ENCODE measurements at places on chromosomes 3 and 15. TPM values are rescaled to one million over a fixed set of nuclear protein-coding genes. Genes with fewer than 3 reads are reported as not detected.

INAFM2 gene
- total RNA-seq = 5.1 TPM

- no peak overlapping the region for H3K4me3 ChIP-seq
- H3K27me3 ChIP-seq = no peaks in the 10 kb centered on the region
- H3K27ac ChIP-seq = no peak overlapping the region
- DNase-seq = no peak
- no peaks in the 10 kb centered on the region for H3K4me1 ChIP-seq
- H3K36me3 ChIP-seq = no peaks in the 10 kb centered on the region
These were observed 153.8 kb upstream of the RORA start for GRCh38 chr15:61382927-61383326.

LRRC3B gene
- 1.2 TPM for total RNA-seq

PLSCR2 gene
- total RNA-seq = not detected

DNA sequence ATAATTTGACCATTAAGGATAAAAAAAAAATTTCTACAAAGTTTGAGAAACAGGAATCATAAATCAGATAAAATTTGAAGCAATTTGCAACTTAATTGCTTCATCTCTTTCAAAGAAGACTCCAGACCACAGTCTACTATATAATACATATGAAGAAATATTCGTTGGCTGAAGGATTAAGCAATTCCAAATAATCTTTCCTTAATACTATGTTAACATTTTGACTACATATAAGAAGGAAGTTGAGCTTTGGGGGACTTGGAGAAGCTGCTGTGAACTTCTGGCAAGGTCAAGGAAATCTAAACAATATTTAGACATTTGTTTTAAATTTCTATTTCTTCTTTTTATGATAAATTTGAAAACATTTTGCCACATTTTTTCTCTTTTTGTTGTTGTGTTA lies 13.5 kb upstream of the GABRR3 start:
- H3K27me3 ChIP-seq = no peaks in the 10 kb centered on the region
- no peaks in the 10 kb centered on the region for H3K36me3 ChIP-seq
- H3K4me3 ChIP-seq = no peak overlapping the region
- H3K27ac ChIP-seq = no peak overlapping the region

- no peaks in the 10 kb centered on the region for H3K27me3 ChIP-seq
- no peak overlapping the region for H3K4me3 ChIP-seq
- no peak for DNase-seq
- no peak overlapping the region for H3K27ac ChIP-seq
These were observed 40.1 kb downstream of the GASK1A start for GRCh38 chr3:43019006-43019809.

GRCh38 chr3:190239325-190239724 lies 82.9 kb downstream of the CLDN1 start:
- H3K4me1 ChIP-seq = no peaks in the 10 kb centered on the region
- no peak for DNase-seq
- no peaks in the 10 kb centered on the region for H3K36me3 ChIP-seq
- H3K27me3 ChIP-seq = no peaks in the 10 kb centered on the region

GRCh38 chr3:109918740-109919139 lies 581.4 kb upstream of the DPPA4 start:
- no peak for DNase-seq
- no peak overlapping the region for H3K27ac ChIP-seq
- no peaks in the 10 kb centered on the region for H3K4me1 ChIP-seq
- no peak overlapping the region for H3K4me3 ChIP-seq

GRCh38 chr3:140850210-140850955 lies 91.3 kb upstream of the SLC25A36 start:
- H3K4me1 ChIP-seq = no peaks in the 10 kb centered on the region
- H3K27me3 ChIP-seq = peaks cover 6% of the 10 kb centered on the region
- no peak for DNase-seq
- no peak overlapping the region for H3K27ac ChIP-seq

- H3K4me3 ChIP-seq = no peak overlapping the region
- no peaks in the 10 kb centered on the region for H3K4me1 ChIP-seq
- DNase-seq = no peak
- no peaks in the 10 kb centered on the region for H3K27me3 ChIP-seq
- H3K27ac ChIP-seq = no peak overlapping the region
- peaks cover 6% of the 10 kb centered on the region for H3K36me3 ChIP-seq
These were observed 26.2 kb downstream of the IDH3A start for GRCh38 chr15:78175330-78175729.

GRCh38 chr3:26682406-26682805 lies 59.8 kb downstream of the LRRC3B start:
- H3K27me3 ChIP-seq = no peaks in the 10 kb centered on the region
- H3K27ac ChIP-seq = no peak overlapping the region
- H3K4me3 ChIP-seq = no peak overlapping the region

- no peak for DNase-seq
- no peak overlapping the region for H3K27ac ChIP-seq
- no peak overlapping the region for H3K4me3 ChIP-seq
- no peaks in the 10 kb centered on the region for H3K27me3 ChIP-seq
These were observed 116.4 kb downstream of the SENP2 start for GRCh38 chr3:185702262-185703225.

- peaks cover 7% of the 10 kb centered on the region for H3K4me1 ChIP-seq
- no peak for DNase-seq
- peak overlapping the region; percentile 98 for H3K27ac ChIP-seq
- no peaks in the 10 kb centered on the region for H3K27me3 ChIP-seq
- H3K4me3 ChIP-seq = peak overlapping the region; percentile 81
- H3K36me3 ChIP-seq = no peaks in the 10 kb centered on the region
These were observed 492 bp upstream of the HIGD1A start for GRCh38 chr3:42804831-42805132.

DNA sequence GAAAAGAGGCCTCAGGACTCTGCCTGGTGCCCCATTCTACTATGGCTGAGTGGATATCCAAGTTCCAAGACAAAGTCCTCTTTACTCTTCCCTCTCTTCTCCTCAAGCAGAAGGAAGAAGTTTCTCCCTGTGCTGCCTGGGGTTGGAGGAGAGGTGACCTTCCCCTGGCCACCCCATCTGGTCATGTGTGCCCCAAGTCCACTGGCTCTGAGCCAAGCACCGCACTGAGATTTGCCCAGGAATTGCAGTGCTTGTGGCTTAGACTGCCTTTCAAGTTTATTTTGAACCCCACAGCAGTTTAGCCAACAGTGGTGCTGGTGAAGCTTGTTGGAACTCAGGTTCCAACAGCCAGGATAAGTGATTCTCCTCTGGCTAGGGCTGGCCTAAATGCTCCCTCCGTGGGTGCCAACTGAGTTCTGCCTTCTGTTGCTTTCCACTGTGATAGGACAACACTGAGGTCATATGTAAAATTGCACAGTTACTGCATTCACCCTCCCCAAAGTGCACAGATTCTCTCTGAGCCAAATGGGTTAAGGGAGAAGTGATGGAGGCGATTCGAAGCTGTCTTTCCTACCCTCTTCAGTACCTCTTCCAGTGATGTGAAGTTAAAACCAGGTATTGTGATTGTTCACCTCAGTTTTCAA lies 69.9 kb downstream of the TMCO5A start:
- H3K27me3 ChIP-seq = no peaks in the 10 kb centered on the region
- no peaks in the 10 kb centered on the region for H3K4me1 ChIP-seq
- H3K4me3 ChIP-seq = no peak overlapping the region
- no peak for DNase-seq
- H3K27ac ChIP-seq = no peak overlapping the region
- H3K36me3 ChIP-seq = no peaks in the 10 kb centered on the region

SLC28A1 gene
- total RNA-seq = not detected

PRR20G gene
- total RNA-seq = not detected

DNA sequence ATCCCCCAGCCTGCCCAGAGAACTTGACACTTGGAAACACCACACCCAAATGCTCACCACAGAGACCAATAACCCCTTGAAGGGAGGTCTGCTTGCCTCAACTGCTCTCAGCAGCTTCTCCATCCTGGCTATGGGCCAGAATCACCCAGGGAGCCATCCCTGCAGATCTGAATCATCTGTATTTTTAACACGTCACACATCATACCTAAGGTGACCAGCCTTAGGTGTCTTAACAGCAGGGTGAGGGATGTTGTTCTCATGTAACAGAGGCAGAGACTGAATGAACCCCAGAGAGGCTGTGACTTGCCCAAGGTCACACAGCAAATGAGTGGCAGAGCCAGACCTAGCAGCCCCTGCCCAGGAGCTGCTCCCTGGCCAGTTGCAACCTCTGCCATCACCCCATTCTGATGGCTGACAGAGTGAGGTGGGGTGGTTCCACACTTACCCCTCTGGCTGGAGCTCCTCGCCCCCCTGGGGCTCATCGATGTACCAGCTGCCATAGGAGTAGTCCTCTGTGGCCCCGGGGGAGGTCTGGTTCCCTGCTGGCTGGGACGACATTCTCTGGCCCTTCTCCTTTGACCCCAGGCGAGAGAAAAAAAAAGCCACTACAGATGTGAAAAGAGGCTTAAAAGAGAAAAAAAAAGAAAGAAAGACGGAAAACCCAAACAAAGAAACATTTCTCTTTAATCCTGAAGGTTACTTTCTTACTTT lies 722 bp downstream of the STRA6 start:
- no peaks in the 10 kb centered on the region for H3K27me3 ChIP-seq
- peaks cover 9% of the 10 kb centered on the region for H3K4me1 ChIP-seq
- no peaks in the 10 kb centered on the region for H3K36me3 ChIP-seq
- DNase-seq = no peak

DNA sequence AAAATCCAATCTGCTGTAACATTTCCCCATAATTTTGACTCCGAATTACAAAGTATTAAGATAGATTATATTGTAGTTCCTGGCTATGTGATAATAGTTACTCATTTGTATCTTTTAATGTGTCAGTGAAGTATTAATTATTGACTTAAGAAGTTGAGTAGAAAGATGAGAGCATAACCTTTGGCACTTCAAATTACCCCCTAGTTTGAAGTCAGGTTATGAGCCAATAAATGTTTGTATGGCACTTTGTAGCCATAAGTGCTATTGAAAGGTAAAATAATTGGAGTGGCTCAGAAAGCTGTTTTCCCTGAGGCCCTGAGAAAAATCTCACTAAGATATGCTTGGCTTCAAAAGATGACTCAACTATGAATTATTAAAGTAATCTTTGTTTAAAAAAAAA lies 31.0 kb downstream of the IREB2 start:
- H3K4me3 ChIP-seq = no peak overlapping the region
- no peak overlapping the region for H3K27ac ChIP-seq
- H3K4me1 ChIP-seq = no peaks in the 10 kb centered on the region
- no peak for DNase-seq
- no peaks in the 10 kb centered on the region for H3K27me3 ChIP-seq

ZCWPW2 gene
- 1.3 TPM for total RNA-seq

DNA sequence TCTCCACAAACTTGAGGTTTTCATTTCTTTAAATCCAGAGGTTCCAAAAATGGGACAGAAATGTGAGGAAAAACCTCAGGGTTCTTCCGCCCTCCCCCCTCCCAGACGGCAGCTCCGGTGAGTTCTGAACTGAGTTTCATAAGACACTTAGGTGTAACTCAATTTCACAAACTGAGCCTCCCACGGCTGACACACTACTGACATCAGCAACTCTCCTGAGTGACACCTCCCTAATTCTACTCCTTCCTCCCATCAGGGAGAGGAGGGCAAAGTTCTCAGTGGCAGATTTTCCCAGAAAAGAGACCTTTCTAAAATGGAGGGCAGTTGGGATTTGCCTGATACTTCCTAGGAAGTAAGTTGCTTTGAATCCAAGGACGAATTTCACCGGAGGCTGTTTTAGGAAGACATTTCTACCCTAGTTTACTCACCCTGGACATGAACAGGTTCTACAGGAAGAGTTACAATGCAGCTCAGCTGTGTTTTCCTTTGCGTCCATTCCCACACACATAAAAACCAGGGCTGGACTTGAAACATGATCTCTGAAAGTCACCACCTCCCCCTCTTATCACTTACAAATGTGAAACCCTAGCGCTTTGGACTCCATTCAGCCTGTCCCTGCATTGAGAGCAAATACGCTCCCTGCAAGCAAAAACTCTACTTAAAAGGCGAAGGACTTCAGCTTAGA lies 78.1 kb upstream of the LMOD3 start:
- no peaks in the 10 kb centered on the region for H3K36me3 ChIP-seq
- peak overlapping the region; percentile 87 for H3K27ac ChIP-seq
- no peaks in the 10 kb centered on the region for H3K4me1 ChIP-seq
- DNase-seq = peak; percentile 55
- H3K27me3 ChIP-seq = no peaks in the 10 kb centered on the region

- H3K27me3 ChIP-seq = no peaks in the 10 kb centered on the region
- H3K36me3 ChIP-seq = no peaks in the 10 kb centered on the region
- no peak for DNase-seq
- H3K4me1 ChIP-seq = no peaks in the 10 kb centered on the region
These were observed 90.2 kb downstream of the ARNT2 start for GRCh38 chr15:80494351-80494751.

GRCh38 chr3:175869404-175869803 lies 1010.3 kb downstream of the NAALADL2 start:
- H3K27me3 ChIP-seq = no peaks in the 10 kb centered on the region
- no peaks in the 10 kb centered on the region for H3K36me3 ChIP-seq
- DNase-seq = no peak
- no peak overlapping the region for H3K27ac ChIP-seq
- no peaks in the 10 kb centered on the region for H3K4me1 ChIP-seq

DNA sequence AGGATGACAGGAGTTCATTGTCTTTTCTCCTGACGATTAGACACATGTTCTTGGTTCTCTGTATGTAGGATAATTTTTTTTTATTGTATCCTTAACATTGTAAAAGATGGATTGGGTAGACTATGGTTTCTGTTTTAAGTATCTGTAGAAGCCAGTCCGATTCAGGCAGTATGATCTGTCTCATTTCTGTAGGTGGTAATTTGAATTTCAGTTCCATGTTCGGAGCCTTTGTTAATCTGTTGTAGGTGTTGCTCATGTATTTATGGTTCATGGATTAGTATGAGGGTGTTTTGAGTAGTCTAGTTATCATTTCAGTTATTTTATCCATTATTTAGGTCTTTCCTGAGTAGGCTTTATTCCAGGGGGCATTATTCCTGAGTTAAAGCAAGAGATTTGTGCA lies 32.4 kb upstream of the MME start:
- H3K27ac ChIP-seq = no peak overlapping the region
- no peaks in the 10 kb centered on the region for H3K27me3 ChIP-seq
- DNase-seq = no peak

DNA sequence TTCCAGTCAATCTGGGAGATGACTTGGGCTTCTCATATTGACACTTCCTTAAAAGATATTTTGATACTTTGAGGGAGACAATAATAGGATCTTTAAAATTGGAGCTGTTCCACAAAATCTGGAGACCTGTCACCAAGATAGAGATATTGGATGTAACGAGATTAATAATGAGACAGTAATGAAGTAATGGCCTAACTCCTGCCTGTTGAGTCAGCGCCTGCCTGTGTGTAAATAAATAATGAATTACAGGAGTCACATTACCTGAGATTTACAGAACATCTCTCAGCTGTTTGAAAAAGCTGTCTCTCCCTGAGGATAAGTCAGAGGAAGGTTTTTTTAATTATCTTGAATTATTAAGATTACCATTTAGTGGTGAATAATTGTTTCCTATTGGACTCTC lies 43.8 kb upstream of the MITF start:
- H3K4me1 ChIP-seq = no peaks in the 10 kb centered on the region
- no peak for DNase-seq
- H3K4me3 ChIP-seq = no peak overlapping the region
- H3K27me3 ChIP-seq = no peaks in the 10 kb centered on the region
- no peak overlapping the region for H3K27ac ChIP-seq

DNA sequence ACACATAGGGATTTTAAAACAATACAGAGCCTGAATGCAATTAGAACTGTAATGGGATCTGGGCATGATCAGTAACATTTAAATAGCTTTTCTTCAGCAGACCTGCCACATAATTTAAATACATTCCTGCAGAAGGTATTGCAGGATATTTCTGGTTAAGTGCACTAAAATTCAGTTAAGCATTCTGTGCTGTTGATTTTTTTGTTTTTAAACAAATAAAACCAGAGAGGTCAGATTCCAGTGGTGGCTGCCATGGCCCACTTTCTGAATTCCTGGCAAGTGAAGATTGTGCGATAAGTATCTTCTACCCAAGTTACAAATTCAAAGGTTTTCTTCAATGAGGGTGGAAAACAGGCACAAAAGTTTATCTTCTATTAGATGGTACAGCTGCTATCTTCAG lies 98.7 kb downstream of the RAP2B start:
- DNase-seq = no peak
- no peak overlapping the region for H3K27ac ChIP-seq
- no peaks in the 10 kb centered on the region for H3K36me3 ChIP-seq
- H3K4me3 ChIP-seq = no peak overlapping the region

CHRD gene
- total RNA-seq = 20.3 TPM

Measured in breast epithelium (tissue), 4 donors.